Prostate gland (tissue), 2 donors: ENCODE measurements at places on chromosomes 11 and 22. TPM values are rescaled to one million over a fixed set of nuclear protein-coding genes. Genes with fewer than 3 reads are reported as not detected.

DNA sequence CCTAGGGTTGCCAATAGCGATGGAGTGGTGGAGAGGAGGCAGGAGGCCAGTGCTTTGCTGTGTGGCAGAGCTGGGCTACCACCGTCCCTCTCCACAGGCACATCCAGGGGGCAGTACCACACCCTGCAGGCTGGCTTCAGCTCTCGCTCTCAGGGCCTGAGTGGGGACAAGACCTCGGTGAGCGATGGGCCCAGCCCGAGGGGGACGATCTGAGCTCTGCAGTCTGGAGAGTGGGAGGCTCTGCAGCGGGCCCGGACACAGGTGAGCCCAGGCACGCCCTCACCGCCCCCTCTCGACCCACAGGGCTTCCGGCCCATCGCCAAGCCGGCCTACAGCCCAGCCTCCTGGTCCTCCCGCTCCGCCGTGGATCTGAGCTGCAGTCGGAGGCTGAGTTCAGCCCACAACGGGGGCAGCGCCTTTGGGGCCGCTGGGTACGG, 2.5 kb downstream of the PKP3 start:
- no peak for DNase-seq

Gene PRODH
- 11.5 TPM for total RNA-seq

DNA sequence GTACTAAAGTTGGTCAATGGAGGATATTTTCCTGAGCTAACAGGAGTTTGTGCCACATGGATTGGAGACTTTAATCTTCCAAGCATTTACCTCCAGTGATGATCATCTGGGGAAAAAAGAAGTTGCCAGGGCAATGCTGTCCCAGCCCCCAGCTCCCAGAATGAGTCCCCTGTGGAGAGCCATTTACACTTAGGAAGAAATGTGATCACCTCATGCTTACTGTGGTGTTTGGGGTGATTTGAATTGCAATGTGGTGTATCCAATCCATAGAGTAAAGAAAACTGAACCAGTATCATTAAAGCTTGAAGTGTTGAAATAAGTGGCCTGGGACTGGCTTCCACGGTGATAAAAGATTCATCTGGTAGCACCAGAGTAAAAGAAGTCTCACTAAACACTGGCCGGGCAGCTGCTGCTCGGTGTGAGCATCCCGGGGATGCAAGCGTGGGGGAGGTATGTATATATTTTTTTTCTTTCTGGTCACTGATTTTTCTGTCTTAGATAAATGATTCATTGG, 117.2 kb upstream of the NTM start:
- DNase-seq: no peak

Gene TMEM191B
- total RNA-seq: 7.3 TPM

GRCh38 chr22:38176170-38176741, 5.4 kb downstream of the PLA2G6 start:
- peak; percentile 73 for DNase-seq

Gene SCGB1D2
- not detected for total RNA-seq

Gene ZNF280B
- total RNA-seq: 33.9 TPM

GRCh38 chr11:114771172-114771571, 92.8 kb downstream of the NXPE2 start:
- no peak for DNase-seq

GRCh38 chr11:116553482-116553881, 219.3 kb downstream of the BUD13 start:
- DNase-seq: no peak

Gene SLC17A6
- total RNA-seq: not detected

DNA sequence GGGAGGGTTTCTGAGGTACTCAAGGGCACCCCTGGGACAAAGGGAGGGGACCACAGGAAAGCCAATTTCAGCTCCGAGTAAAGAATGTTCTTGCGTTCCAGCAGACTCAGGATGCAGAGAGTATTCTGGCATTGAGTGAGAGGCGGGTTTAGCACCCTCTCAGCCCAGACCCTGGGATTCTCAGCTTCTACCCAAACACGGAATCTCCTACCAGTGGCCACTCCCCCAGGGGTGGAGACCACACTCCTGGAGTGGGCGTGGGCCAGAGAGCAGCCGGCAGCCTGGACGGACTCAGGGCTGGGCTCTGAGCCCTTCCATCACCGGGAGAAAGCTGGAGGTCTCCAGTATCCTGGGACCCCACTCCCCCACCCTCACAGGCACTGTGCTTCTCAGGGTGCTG, 26.1 kb upstream of the TTLL12 start:
- DNase-seq: no peak
